ENCODE measurements at places on chromosomes 2 and 18.
A peak's percentile ranks its signal among the peaks of the same experiment; 100 is the strongest.

GRCh38 chr2:185811580-185811979 lies 73.0 kb downstream of the FSIP2 start:
- DNase-seq = no peak

DNA sequence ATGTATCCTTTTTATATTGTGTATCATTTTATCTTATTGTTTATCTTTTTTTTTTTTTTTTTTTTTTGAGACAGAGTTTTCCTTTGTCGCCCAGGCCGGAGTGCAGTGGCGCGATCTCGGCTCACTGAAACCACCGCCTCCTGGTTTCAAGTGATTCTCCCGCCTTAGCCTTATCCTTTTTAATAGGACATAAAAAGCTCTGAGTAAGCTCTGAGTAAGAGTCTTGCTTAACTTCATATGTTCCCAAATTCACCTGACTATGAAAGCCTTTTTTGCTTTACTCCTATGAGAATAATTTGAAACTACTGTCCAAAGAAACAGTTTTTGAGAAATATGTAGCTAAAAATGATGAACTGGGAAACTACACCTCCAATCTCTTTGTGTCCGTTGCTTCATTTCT lies 525.5 kb downstream of the IRS1 start:
- DNase-seq = no peak

- peak; percentile 3 for DNase-seq
Observed at GRCh38 chr2:187698374-187699110, 144.3 kb upstream of the TFPI start.

- DNase-seq = no peak
Observed at GRCh38 chr2:167451496-167452289, 563.4 kb downstream of the XIRP2 start.

GRCh38 chr2:38098421-38099098 lies 22.6 kb upstream of the CYP1B1 start:
- peak; percentile 37 for DNase-seq

DNA sequence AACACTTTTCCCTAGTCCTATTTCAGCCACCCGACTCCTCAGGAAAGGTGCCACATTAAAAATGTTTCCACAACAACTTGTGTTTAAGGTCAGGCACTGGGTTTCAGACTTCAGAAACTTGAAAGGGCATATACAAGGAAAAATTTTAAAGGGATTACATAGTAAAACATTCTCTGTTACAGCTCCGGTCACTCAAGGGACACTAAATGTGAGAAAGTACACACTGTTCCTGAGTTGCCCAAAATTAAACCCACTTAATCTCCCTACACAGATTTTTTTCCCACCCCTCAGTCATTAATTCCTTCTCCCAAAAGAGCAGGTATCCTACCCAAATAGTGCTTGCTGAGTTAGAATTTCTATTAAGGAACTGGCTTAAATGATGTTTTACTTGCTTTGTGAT lies 14.2 kb downstream of the STK39 start:
- no peak for DNase-seq

GRCh38 chr2:98730053-98730706 lies 752 bp downstream of the MGAT4A start:
- no peak for DNase-seq

DNA sequence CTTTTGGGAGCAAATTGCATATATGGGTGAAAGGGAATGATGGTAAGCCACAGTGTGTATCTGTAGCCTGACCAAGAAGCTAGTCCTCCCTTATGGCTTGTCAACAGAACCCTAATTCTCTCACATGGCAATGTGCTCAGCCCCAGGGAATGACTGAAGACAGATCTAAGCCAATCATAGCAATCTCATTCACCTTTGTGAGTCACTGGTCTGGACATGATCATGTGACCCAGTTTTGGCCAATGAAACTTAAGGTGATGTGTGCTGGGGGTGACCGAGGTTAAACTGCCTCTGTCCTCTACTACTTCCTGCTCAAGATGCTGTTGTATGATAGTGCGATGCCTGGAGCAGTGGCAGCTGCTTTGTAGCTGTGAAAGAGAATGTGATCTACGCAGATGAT lies 491.2 kb upstream of the HS6ST1 start:
- no peak for DNase-seq

- DNase-seq = no peak
Observed at GRCh38 chr2:50546790-50547189, 485.1 kb downstream of the NRXN1 start.
